Fibroblast of the conjunctiva (primary cell): ENCODE measurements at places on chromosomes 6 and 20.

DNA sequence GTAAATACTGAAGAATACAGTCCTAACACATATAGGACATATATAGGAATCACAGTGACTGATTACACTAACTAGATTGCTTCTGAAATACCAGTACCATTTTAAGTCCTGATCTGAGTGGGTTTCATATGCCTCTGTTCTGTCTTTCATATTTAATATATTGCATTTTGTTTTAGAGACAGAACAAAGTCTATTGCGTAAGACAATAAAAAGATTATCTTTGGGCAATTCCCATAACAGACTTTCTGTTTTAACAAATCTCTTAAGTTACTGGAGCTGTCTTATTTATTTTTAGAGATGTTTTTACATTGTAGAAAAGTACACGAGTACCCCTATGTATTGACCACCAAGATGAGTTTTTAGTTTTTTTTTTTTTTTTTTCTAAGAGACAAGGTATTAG lies 29.6 kb downstream of the ANKRD6 start:
- DNase-seq: no peak

DNA sequence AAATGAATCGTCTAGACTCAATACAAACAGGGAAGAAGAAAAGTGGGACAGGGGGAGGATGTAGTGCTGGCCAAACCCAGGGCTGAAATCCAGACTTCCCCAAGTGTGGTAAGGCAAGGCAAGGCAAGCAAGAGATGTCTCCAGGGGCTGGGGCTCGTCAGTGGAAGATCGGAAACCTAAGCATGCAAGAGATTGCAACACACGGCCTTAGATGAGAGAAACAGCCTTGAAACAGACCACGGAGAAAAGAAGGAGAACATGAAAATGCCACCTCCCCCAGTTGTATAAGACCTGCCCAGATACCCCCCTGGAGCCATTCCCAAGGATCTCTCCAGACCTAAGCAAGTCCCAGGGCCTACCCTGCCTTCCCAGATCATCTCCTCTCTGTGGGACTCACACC lies 20.0 kb downstream of the VEGFA start:
- DNase-seq: peak; percentile 82

- DNase-seq: no peak
These were observed 87.9 kb downstream of the MMS22L start for GRCh38 chr6:97195117-97195516.

GRCh38 chr20:3889489-3890397 lies 556 bp downstream of the PANK2 start:
- no peak for DNase-seq

DNA sequence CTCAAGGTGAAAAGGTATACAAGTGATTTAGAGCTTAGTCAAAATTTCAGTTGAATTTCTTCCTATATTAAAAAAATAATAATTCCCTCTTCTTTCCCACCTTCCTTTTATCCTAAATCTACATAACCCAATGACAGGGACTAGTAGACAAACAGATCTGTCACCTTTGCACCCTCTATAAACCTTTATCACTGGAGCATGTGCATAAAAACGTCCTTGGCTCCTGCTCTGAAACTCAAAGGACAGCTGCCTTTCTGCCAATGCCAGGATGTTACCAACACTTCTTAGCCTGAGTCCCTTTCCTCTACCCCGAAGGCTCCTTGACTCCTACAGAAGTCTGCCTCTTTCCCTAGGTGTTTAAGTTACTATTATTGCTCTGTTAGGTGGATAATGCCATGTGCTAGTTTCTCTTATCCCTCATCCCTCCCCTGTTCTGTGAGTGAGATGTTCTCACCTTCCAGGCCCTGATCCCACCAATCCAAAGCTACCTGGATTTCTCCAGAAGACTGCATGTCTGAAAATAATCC lies 4.3 kb downstream of the CLVS2 start:
- DNase-seq: no peak

DNA sequence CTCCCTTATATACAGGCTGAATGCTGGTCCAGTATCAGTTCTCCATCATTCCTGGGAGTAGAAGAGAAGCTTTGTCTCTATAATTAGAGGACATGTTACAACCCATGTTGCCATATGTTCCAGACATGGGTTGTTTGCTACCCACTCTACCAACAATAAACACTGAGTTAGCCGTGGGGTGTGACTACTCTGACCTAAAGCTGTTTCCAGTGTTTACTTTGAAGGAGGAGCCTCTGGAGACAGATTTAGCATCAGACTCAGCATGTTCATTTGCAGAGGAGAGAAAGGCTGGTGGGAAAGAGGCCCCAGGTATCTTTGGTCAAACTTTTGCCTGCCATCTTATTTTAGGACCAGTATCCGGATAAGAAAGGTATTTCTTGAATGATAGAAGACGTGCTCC lies 157.9 kb upstream of the SNX9 start:
- DNase-seq: no peak

DNA sequence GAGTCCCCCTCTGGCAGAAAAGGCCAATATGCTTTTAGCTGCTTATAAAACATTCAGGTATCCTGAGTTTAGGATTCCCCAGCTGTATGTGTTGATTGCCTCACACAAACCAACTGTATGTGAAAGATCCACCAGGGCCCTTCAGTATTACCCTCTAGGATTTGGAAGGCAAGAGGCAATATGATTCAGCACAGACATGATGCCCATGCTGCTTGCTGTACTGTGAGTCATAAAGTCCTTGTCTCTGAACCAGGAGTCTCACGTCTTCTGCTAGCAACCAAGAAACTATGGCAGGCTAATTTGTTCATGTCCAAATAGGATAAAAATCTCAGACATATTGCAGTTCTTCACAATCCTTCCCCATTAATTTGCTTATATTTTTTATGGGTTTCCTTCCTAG lies 789.2 kb upstream of the SLC35B3 start:
- no peak for DNase-seq

DNA sequence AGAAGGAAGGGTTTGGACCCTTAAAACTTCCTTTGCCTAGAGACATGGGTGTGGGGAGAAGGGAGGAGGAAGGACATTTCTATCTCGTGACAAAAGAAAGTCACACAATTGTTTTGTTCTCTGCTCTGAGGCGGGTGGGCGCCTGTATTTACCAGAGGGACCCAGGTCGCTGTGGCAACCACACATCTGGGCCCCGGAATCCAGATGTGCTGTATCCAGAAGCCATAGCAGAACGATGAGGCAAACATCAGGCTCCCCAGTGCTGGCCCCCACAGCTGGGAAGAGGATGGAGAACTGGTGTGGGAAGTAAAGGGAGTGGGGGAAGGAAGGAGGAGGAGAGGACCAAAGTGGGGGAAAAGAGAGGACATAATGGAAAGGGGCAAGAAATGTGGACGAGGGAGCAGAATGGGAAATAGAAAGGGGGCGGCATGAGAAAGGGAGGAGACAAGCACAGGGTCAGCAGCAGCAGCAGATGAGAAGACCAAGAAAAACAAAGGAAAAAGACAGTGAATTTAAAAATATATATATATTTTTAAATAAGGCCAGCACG lies 3.4 kb upstream of the TNXB start:
- peak; percentile 46 for DNase-seq

GRCh38 chr6:25138233-25138933 lies 140.8 kb upstream of the CARMIL1 start:
- peak; percentile 71 for DNase-seq

- DNase-seq: no peak
These were observed 102.7 kb downstream of the RNASET2 start for GRCh38 chr6:166853371-166854325.

DNA sequence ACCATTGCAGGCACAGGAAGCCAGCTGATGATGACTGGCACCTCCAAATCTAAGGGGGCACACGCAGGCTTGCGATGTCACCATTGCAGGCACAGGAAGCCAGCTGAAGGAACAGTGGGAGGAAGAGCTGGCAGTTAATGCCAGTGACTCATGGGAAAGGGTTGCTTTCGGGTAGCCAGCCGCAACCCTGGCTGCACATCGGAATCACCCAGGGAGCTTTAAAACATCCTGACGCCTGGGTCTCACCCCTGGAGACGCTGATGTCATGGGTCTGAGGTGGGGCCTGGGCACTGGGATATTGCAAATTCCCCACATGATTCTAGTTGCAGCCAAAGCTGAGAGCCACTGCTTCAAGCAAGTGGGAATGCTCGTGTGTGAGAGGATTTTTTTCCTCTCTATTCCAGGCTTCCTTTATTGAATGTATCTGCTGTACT lies 16.1 kb upstream of the CCN6 start:
- peak; percentile 60 for DNase-seq

- no peak for DNase-seq
These were observed 2.9 kb downstream of the GSS start for GRCh38 chr20:34952671-34953070.

- DNase-seq: no peak
These were observed 185.8 kb downstream of the PHF3 start for GRCh38 chr6:63821442-63821841.

GRCh38 chr20:63536997-63537524 lies at the start of gene PTK6:
Gene PTK6, minus strand, starts transcription at chr20:63537376. Its CDS starts 62 bp downstream, at chr20:63537314.
- DNase-seq: no peak

- no peak for DNase-seq
These were observed 9.1 kb downstream of the RSPO4 start for GRCh38 chr20:992801-993535.

- peak; percentile 31 for DNase-seq
These were observed 215.1 kb upstream of the TBX18 start for GRCh38 chr6:84979541-84979940.
